NCI-H774 (cell line): ENCODE measurements at places on chromosomes 4 and X.

- no peak for DNase-seq
Observed at GRCh38 chrX:79325263-79325958, 41.7 kb downstream of the ITM2A start.

GRCh38 chrX:9501362-9501761 lies 36.5 kb downstream of the TBL1X start:
- DNase-seq = no peak

- DNase-seq = peak; percentile 72
Observed at GRCh38 chr4:21470535-21470934, 478.0 kb downstream of the KCNIP4 start.

DNA sequence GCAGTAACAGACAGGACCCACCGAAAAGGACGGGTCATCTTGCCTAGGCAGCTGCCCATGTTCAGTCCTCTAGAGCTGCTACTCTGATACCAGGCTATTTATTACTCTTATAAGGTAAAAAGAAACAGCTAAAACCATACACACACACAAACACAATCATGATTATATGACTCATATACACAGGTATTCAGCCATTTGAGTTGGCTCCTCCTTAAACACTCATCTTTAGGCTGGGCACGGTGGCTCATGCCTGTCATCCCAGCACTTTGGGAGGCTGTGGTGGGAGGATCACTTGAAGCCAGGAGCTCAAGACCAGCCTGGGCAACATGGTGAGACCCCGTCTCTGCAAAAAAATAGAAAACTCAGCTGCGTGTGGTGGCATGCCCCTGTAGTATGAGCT lies 76.6 kb downstream of the F11 start:
- no peak for DNase-seq

DNA sequence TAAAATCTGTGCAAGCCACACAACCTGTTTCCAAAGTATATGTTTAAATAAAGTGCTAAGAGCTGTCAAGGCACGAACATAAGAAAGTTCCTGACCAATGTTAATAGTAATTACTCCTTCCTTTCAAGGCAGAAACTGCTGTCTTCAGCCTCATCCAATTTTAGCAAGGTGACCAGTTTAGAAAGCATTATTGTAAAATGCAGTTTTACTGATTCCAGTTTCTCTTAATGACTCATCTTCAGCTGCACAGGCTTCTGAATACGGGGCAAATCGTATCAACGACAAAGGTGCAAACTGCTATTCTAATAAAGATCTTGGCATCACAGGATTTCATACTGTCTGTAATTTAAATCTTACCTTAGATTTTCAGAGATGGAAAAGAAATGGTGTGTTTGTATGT lies 87.5 kb downstream of the PPP3CA start:
- no peak for DNase-seq

DNA sequence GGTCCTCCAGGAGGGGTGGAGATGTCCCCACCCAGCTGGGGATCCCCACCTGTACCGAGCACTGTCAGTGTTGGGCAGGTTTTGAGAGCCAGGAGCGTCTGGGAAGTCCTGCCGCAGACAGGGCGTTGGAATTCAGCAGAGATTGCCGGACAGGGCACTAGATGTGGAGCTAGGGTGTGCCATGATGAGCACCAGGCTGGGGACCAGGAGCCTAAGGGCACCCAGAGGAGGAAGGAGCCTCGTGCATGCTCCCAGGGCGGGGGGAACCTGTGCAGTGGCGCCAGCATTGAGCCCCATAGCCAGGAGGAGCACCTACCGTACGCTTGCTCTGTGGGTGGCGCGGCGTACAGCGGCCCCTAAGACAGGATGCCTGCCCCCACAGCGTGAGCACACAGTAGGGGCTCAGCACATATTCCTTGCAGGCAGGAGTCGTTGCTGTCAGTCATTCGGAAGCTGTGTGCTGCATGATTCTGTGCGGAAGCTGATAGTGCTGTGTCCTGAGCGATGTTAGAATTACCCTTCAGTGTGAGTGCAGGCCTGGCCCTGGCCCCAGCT lies 18.8 kb upstream of the TADA2B start:
- no peak for DNase-seq

DNA sequence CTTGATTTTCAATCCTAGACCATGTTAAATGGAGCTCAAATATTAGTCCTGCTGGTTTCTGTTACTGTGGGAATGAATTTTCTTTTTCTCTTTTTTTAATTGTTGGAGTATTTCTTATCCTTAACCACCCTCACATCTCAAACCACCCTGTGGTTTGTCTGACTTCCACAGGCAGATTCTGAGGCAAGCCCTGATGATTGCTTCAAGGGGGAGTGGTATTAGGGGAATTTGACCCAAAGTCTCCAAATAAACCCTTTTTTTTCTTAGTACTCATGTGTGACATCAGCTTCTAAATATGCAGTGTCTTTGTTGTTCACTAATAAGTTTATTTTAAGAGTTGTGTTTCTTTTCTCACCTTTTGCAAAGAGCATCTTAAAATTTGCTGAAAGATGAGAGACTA lies 810.3 kb downstream of the IL1RAPL1 start:
- DNase-seq = no peak

DNA sequence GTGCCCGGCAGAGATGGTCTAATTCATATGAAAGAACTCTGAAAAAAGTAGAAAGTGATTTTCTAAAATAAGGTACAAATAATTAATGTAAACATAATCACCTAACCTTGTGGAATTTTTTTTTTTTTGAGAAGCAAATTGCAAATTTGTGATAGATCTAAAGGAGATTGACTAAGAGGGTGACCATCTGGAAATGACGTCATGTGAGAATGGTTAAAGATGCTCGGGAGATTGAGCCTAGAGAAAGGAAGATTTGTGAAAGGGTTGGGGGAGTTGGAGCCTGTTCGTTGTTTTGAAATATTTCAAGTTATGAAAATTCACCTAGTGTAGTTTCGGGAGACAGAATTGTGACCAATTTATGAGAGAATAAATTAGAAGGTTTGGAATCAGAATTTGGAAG lies 115.7 kb upstream of the ANK2 start:
- DNase-seq = no peak

GRCh38 chrX:65866773-65867172 lies 173.1 kb downstream of the VSIG4 start:
- DNase-seq = no peak

DNA sequence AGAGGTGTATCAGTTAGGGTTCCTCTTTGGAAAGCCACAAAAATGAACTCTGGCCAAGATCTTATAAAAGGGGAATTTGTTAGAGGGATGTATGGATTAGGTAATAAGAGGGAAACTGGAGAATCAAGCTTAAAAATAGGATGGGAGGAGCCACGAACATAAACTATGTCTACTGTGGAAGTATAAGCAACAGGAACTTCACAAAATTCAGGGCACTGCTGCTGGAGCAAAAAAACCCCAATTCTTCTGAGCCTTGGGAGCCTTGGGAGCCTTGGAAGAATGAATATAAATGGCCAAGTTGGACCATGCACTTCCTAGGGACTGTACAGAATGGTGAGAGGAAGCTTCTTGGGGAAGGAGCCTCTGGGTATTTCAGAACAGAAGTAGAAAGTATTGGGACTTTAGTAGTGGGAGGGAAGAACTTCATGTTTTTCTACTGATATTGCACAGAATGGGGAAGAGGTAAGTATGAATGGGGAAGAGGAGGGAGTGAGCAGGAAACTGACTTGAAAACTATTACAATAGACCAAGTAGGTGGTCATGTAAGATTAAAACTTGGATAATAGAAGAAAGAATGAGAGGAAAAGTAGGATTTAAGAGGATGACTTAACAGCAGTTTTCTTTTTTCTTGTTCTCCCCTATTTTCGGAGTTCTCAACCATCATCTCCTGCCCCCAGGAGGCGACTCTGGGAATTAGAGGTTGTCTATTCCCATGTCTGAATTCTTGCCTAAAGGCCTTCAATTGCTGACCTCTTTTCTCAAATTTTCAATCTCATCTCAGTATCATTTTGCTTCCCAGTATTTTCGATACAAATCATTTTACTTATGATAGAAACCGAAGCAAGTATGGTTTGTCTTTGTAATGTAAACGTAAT lies 44.4 kb upstream of the TAPT1 start:
- no peak for DNase-seq

DNA sequence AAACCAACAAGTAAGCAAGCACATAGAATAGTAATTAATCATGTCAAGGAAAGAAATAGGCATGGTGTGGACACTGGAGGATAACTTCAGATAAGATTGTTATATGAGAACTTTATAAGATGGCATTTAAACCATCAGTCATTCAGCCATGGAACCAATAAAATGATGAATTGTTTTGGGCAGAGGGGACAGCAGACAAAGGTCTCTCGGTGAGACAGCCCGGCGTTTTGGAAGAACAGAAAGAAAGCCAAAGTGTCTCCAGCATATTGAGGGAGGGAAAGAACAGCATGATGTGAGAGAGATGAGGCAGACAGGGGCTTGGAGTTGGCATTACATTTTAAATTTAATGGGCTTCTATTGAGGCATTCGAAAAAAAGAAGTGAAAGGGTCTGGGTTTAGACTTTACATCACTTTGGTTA lies 883 bp upstream of the PPM1K start:
- no peak for DNase-seq

- no peak for DNase-seq
Observed at GRCh38 chrX:45166781-45167180, 33.9 kb downstream of the DIPK2B start.

- DNase-seq = no peak
Observed at GRCh38 chr4:99722725-99723124, 65.1 kb upstream of the C4orf54 start.

- no peak for DNase-seq
Observed at GRCh38 chr4:25842229-25842845, 20.5 kb downstream of the SEL1L3 start.

GRCh38 chr4:73704314-73705055 lies 35.9 kb upstream of the CXCL8 start:
- no peak for DNase-seq

GRCh38 chr4:182337366-182337765 lies 94.2 kb downstream of the TENM3 start:
- DNase-seq = no peak

GRCh38 chr4:85761803-85762528 lies 287.0 kb downstream of the ARHGAP24 start:
- no peak for DNase-seq

- no peak for DNase-seq
Observed at GRCh38 chr4:1207157-1207470, 34.7 kb upstream of the SPON2 start.
